ENCODE measurements at places on chromosomes 11 and 22.

DNA sequence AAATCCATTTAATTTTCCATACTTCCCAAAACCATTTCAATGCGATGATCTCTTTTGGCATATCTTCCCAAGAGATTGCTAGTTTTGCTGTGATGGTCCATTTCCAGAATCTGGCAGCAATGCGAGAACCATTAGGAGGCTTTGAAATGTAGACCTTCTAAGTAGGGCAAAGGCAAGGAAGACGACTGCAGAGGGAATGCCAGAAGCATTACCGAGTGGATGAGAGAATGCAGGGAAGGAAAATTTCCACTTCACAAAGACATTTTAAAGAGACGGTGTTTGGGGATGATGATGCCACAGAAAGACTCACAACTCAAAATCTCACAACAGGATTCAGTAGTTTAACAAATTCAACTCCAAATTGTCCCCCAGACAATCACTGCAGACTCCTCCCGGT, 471 bp upstream of the CEP126 start:
- DNase-seq = peak; percentile 5

DNA sequence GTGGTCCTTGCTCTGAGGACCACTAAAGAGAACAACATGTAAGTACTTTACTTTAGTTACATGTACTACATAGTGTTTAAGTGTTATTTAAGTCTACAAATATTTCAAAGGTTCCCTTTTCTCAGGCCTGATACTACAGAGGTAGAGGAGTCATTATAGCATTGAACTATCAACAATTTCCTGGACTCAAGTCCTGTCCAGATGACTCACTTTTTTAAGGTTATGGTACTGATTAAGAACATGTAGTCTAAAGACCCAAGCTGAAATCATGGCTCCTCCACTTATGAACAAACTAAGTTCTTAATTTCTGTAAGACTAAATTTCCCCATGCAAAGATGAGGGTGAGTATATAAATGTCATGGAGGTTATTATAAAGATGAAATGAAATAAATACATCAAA, 74.7 kb downstream of the NARS2 start:
- DNase-seq = no peak

DNA sequence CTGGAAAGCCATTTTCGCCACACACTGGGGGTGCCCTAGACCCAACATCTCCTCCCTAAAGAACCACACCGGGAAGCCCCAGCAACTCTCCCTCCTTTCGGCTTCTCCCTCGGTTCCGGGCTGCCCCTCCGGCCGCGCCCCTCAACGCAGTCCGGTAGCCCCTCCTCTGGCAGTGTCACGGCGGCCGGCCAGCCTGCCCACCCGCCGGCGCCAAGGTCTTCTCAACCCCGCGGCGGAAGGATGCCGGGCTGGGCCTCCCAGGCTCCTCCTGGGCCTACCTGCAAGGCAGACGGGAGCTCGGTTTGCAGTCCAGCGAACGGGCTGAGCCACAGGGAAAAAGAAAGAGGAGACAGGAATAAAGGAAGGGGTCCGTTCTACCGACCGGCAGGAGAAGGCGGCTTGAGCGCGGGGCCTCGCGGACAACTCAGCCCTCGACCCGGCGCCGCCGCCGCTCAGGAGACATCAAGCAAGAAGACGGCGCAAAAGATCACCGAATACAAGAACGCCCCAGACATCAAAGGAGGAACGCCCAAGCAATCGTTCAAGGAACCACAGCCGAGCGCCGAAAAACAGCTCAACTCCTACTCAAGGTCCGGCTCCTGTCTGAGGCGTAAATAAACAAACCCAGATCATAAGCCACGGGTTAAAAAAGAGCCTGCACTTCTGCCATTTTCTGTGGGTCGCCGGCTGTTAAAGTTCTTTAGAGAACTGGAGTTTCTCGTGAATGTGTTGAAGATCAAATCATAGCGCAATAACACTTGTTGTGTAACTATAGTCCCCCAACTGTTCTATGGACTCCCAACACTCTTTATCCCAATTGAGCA, at the start of gene AMBRA1:
TSS of gene AMBRA1 (minus strand) at position 474 of the 824 bp plus-strand sequence. CDS start 45,643 bp downstream, outside the sequence.
- DNase-seq = peak; percentile 92

DNA sequence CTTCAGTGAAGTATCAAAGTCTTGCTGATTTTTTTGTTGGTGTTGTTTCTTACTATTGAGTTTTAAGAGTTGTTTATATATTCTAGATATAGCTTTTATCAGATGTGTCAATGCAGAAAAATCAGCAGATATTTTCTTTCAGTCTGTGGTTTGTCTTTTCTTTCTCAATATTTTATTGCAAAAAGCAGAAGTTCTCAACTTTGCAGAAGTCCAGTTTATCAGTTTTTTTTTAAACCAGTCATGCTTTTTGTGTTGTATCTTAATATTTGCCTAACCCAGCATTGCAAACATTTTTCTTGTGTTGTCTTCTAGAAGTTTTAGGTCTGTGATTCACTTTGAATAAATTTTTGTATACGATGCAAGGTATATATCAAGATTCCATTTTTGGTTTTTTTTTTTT, 7.0 kb downstream of the ASRGL1 start:
- no peak for DNase-seq

GRCh38 chr11:20194470-20194869, 34.2 kb upstream of the DBX1 start:
- no peak for DNase-seq

All from globus pallidus (tissue), 1 donor.